Fibroblast of skin of left biceps (primary cell): ENCODE measurements at places on chromosomes 11 and 22.

DNA sequence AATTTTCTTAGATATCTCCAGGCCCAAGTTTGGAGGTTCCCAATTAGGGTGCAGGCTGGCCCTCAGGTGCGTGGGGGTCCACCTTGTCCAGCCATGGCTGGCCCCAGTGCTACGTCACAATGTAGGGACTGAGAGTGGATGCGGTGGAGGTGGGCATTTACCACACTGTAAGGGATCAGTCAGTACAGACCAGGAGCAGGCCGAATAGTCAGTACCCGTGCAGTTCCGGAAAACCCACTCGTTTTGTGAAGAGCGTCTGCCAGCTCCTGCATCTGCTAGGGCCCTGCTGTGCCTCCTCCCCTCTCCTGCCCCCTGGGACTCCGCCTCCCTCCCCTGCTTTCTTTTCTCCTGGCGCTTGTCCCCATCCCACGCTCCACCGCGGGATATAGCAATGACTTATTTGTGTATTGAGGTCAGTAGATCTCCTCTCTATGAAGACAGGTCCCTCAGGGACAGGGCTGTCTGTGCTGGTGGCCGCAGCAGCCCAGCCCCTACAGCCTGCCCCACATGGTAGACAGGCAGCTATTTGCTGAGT lies 50.4 kb upstream of the SEPTIN5 start:
- DNase-seq = no peak

DNA sequence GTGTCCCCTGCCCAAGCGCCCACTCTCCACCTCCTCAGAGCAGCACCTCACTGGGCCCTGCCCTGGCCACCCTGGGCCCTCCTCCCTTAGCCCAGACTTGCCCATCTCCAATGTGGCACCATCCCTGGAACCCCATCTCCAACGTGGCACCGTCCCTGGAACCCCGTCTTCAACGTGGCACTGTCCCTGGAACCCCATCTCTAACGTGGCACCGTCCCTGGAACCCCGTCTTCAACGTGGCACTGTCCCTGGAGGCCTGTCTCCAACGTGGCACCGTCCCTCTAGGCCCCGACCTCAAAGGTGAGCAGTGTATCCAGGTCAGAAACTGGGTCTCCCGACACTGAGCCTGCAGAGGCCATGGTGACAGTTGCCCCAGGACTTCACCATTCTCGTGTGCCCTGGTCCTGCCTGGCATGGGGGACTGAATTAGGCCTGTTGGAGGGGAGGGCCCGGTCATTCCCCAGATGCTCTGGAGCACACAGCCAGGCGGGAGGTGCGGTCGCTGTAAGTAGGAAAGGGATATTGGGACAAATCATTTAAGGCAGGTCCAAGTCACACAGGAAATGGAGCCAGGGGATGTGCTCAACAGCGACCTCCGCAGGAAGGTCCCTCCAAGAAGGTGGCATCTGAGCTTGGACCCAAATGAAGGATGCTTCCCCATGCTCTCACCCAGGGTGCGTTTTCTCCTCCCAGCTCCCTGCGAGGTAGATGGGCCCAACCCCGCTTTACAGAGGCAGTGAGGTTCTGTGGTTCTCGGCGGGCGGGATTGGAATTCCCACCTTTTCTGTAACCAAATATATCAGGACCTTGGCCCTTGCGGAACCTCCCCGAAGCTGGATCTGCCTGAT lies 2.4 kb upstream of the CTSD start:
- DNase-seq = no peak

DNA sequence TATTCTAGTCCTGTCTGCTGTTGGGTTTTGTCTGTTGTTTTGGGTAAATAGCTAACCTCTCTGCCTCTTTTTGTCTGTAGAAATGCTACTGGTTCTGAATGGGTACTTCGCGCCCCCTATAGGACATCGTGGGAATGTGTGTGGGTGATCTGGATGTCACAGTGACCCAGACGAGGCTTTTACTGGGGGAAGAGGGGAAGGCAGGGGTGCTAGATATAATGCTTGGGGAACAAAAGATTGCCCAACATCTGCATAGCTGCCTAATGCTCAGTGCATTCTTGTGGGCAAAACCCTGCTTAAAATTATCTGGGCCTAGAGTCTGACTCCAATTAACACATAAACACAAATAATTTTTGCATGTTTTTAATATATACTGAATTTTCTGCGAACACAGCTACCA lies 57.7 kb downstream of the BMAL1 start:
- DNase-seq = peak; percentile 46

- no peak for DNase-seq
Measured at GRCh38 chr11:68273026-68273738, 1.4 kb upstream of the C11orf24 start.

- DNase-seq = no peak
Measured at GRCh38 chr11:112769170-112769569, 192.1 kb upstream of the NCAM1 start.

DNA sequence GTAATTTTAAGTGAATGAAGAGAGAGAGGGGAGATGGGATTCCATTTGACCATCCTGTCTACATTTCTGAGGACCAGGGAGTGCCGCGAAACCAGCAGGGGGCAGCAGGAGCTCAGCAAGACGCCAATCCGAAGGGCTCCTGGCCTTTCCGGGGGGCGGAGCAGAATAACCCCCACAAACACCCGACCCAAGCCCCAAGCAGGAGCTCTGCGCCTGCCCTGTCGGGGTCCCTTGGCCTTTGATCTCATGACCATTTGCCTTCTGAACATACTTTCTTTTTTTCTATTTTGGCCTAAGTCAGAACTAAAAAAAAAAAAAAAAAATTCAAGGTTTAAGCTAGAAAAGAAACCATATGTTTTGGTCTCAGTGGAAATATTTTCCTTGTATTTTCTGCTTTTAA lies 21.9 kb upstream of the SCN2B start:
- no peak for DNase-seq

DNA sequence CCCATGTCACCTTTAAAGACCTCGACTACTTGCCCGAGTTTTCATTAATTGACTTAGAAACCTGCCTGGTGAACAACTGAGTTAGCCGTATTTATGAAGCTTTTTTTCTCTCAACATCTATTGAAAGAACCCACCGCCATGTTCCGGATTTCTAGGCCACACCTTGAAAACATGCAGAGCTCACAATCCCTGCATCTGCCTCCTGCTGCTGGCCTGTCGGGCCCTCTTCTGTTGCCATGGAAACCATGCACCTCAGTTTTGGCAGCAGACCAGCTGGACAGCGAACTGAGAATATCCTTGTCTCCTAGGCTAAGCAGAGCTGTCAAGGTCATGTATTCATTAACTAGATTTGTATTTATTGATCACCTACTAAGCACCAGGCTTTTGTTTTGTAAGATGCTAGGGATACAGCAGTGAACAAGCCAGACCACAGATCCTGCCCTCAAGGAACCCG lies 4.3 kb upstream of the PATZ1 start:
- DNase-seq = no peak
